ENCODE measurements at places on chromosomes 5 and 9.

GRCh38 chr9:136211441-136212344 lies 6.8 kb upstream of the LHX3 start:
- DNase-seq = no peak

GRCh38 chr9:98450496-98450895 lies 195.0 kb upstream of the TBC1D2 start:
- DNase-seq = no peak

DNA sequence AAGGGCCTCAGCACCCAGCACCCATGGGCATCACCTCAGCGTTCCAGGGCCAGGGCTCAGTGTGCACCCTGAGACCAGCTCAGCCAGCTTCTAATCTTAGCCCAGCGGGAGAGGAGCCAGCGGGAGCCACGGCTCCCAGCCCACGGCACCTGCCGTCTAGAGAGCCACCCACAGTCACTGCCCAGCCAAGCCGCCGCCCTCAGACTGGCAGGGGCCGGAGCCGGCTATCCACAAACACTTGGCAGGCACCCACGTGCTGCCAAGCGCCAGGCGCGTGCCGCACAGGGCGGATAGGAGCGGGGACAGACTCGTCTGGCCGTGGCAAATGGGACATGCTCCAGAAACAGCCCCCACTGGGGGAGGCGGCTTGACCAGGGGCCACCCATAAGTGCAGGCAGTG lies 18.6 kb downstream of the BRD3 start:
- DNase-seq = no peak

- DNase-seq = no peak
Observed at GRCh38 chr5:65825408-65826328, 100.7 kb upstream of the ERBIN start.

- DNase-seq = no peak
Observed at GRCh38 chr5:7577381-7577780, 181.4 kb downstream of the ADCY2 start.

DNA sequence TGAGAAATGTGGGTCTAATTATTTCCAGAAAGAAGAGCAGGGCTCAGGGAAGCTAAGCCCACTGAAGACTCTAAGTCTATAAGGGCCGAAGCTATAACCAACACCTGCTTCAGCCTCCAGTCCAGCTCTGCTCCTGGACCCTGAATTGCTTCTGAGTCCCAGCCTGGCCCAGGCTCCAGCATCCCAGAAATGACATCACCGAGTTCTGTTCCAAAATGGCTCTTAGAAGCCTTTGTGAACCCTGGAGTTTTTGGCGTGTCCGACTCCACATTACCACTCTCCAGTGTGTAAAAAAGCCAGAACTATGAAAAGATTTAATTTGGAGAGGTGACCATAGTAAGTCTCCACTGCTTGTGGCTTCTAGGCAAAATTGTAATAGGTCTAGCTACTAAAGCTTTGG lies 289.9 kb downstream of the SLIT3 start:
- DNase-seq = no peak

- DNase-seq = peak; percentile 99
Observed at GRCh38 chr5:91383027-91383955, at the start of gene ARRDC3. Gene ARRDC3, minus strand, starts transcription at chr5:91383317. Its CDS starts 225 bp downstream, at chr5:91383092.

DNA sequence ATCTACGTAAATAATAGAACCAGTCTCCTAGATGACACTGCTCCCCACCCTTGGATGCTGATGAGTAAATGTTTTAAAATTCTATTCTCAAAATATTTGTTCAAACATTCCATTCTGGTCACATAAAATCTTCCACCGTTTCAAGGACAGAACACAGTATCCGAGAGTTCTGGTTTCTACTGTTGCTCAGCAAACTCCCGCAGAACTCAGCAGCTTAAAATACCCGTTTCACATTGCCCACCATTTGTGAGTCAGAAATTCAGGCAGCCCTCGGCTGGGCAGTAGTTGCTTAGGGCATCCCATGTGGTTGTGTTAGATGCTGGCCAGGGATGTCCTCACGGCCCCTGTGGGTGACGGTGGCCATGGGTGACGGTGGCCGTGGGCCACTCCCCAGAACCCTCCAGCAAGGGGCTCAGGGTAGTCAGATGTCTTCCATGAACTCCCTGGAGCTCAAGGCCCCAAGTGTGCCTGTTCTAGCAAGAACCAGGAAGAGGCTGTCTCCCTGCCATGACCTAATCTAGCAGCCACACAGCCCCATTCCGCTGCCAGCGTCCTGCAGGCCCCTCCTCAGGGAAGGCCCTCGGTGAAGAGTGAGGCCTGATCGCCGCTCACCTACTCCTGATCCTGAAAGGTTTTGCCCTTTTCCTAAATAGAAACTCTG lies 17.4 kb downstream of the MGAT1 start:
- no peak for DNase-seq

DNA sequence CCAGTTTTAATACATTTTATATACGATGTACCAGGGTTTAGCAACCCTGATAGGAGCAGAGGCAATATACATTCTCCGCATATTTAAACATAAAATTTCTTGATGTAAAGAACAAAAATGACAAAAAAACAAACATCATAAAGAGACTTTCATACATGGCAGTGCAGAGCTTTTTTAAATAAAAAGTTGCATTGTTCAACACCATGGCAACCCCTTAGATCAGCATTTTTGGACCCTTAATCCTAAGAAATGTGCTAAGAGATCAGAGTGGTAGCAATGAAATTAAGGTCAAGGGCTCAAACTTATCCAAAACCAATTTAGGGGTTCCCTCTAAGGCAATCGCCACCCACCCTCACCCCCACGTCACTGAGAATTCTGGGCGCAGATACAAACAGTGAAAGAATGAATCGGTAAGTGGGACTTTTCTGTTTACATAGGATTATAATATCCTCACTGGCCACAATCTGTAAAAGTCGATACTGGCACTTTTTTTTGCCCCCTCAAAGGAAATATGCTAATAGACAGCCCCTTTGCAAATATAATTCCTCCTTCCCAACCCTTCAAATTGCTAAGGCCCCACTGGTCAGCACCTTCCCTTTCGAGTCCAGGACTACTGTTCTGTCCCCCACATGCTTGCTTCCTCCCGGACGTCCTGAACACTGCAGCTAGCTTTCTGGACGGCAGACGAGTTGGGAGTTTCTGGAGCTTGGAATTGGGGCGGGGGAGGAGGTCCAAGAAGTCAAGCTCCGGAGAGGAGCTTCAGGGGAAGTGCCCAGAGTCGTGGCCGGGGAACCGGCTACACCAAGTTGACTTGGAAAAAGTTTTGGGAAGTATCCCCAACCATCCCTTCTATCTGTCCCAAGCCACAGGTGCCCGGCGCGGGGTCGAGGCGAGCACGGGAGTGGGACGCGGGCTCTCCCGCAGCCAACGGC lies 2.2 kb downstream of the GAS1 start:
- DNase-seq = peak; percentile 73

- no peak for DNase-seq
Observed at GRCh38 chr9:104958751-104959150, 30.8 kb upstream of the ABCA1 start.

- DNase-seq = no peak
Observed at GRCh38 chr9:69940674-69941073, 103.0 kb upstream of the MAMDC2 start.

DNA sequence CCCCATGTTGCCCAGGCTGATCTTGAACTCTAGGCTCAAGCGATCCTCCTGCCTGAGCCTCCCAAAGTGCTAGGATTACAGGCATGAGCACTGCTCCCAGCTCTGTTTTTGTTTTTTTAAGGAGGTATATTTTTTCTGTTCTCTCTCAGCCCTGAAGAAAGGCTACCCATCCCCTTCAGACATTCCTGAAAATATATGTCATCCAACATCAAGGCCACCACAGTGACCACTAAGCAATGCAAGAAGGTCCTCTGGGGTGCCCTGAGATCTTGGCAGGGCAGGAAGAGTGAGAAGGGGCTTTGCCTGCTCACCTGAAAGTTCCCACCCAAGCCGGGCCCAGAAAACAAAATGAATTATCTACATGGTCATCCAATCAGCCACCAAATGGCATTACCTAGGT lies 47.8 kb upstream of the IL17B start:
- DNase-seq = no peak

GRCh38 chr9:89880161-89880560 lies 275.3 kb downstream of the GADD45G start:
- DNase-seq = peak; percentile 38

GRCh38 chr9:4289411-4290326 lies 10.2 kb downstream of the GLIS3 start:
- DNase-seq = no peak

GRCh38 chr5:14337593-14337992 lies 194.5 kb downstream of the TRIO start:
- no peak for DNase-seq

GRCh38 chr5:8413975-8414374 lies 545.0 kb downstream of the MTRR start:
- no peak for DNase-seq

DNA sequence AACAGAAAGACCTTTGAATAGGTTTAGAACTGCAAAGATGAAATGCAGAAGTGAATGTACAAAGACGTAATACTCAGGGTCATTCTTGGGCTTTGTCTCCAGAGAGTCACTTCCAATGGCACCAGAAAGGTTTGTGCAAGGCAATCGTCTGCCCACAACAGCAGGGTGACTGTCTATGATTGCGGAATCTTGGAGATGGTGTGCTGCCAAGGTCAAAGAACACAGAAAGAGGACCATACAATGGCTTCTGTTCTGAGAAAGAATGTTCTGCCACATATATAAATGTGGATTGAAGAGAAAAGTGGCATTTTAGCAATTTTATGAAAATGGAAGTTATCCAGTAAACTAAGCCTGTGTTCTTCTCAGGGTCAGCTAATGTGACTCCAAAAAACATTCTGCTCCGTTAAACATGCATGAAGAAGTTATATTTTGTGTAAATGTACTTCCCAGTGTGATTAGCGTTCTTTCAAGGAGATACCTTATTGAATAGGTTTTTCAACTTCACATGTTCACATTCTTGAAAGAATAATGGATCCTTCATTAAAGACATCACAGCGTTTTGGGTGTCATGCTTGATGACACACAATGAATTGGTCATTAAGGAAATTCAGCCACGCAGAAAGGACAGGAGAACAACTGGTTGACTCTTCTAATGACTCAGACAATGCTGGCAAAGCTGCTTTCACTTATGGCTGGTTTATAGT lies 73.4 kb upstream of the CDH6 start:
- DNase-seq = no peak

DNA sequence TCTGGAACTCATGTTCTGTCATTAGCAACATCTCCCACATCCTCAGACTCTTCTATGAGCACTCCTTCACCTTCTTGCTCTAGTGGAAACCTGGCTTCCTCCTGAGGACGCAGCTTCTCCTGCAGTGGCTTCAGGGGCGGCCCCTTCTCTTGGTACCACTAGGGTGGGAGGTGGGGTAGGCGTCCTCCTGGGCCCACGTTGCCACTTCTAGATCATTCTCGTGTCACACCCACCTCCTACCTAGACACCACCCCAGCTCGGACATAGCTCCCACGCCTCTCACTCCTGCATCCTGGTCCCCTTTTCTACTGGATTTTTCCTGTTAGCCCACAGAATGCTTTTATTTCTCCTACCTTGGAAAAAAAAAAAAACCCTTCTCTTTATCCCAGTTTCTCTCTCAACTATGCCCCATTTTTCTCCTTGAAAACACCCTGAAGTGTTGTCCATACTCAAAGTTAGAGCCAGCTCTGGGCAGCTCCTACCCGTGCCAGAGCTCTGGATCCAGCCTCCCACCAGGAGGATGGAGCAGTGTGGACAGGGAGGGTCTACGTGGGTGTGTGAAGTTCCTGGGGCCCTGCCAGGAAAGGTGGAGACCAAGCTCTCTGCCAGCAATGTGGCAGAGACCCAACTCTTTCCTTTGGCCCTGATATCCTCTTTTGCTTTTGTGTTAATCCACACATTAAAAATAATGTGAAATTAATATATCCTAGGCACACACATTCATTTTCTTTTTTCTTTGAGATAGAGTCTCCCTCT lies 179.2 kb downstream of the HSPA4 start:
- DNase-seq = no peak

DNA sequence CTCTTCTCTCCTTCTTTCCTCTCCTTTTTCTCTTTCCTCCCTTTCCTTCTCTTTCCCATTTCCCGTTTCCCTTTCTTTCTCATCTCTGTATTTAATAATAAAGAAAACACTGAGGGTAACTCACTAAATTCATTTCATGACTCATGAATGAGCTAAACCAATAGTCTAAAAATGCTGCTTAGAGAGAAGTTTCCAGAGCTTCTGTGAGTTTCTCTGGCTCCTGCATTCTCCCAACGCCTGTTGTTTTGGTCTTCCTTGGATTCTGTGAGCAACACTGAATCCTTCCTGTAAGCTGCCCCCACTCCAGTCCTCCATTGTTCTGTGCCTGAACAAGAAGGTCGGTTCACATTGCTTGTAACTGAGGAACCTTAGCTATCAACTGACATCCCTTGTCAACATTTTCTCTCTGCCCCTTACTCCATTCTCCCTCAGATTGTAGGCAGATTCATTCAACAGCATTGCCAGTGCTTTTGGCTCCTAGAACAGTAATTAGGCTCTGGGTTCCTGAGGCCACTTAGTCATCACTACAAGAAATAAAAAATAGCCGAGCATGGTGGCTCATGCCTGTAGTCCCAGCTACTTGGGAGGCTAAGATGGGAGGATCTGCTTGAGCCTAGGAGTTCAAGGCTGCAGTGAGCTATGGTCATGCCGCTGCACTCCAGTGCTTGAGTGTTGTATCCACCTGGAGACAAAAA lies 237.7 kb upstream of the KLF4 start:
- DNase-seq = no peak

- DNase-seq = peak; percentile 46
Observed at GRCh38 chr9:134590240-134591081, 51.1 kb upstream of the COL5A1 start.

GRCh38 chr9:105608721-105609598 lies 51.0 kb downstream of the FKTN start:
- DNase-seq = no peak

GRCh38 chr5:40479939-40480338 lies 199.8 kb upstream of the PTGER4 start:
- DNase-seq = no peak

GRCh38 chr5:149413477-149414210 lies 34.6 kb upstream of the IL17B start:
- no peak for DNase-seq

- no peak for DNase-seq
Observed at GRCh38 chr9:127223810-127224177, 40.8 kb upstream of the GARNL3 start.

GRCh38 chr9:83701769-83702168 lies 6.0 kb downstream of the UBQLN1 start:
- DNase-seq = no peak

DNA sequence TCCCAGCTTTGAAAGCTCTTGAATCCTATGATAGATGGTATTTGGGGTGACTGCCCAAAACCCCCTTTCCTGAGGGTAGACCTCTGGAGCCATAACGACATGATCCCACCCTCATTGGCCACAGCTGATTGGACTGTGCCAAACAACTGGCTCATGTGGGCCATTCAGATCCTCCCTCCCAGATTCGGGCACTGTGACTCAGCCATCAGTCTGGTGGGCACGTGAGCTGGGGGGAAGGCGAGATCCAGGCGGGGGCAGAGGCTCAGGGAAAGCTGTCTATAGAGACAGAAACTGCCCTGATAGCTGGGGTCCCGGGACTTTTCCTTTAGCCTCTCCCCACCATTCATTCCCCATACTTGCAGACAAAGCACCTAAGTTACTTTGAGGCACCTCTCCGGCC lies 15.1 kb upstream of the NCS1 start:
- no peak for DNase-seq

- DNase-seq = no peak
Observed at GRCh38 chr5:5783021-5783420, 360.5 kb downstream of the ICE1 start.

All from islet precursor cell (in vitro differentiated cells).